ENCODE measurements at places on chromosomes 5 and 9.

GRCh38 chr5:113682497-113683136 lies 169.1 kb downstream of the YTHDC2 start:
- DNase-seq = no peak

- no peak for DNase-seq
Observed at GRCh38 chr5:121731377-121731776, 120.3 kb upstream of the FTMT start.

DNA sequence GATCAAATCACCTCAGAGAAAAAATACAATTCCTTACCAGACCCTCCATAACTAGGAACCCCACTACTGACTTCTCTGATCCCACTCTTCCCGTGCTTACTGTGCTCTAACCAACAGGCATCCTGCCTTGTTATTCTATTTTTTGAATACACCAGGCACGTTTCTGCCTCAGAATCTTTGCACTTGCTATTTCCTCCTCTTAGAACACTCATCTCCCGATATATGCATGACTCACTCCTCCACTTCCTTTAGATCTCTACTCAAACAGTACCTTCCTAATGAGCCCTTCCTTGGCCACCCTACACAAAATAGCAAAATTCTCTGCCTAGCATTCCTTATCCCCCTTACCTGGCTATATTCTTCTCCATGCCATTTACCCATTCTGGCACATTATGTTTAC lies 43.9 kb downstream of the MAPKAP1 start:
- DNase-seq = no peak

- DNase-seq = no peak
Observed at GRCh38 chr5:39148983-39149534, 70.3 kb downstream of the FYB1 start.

DNA sequence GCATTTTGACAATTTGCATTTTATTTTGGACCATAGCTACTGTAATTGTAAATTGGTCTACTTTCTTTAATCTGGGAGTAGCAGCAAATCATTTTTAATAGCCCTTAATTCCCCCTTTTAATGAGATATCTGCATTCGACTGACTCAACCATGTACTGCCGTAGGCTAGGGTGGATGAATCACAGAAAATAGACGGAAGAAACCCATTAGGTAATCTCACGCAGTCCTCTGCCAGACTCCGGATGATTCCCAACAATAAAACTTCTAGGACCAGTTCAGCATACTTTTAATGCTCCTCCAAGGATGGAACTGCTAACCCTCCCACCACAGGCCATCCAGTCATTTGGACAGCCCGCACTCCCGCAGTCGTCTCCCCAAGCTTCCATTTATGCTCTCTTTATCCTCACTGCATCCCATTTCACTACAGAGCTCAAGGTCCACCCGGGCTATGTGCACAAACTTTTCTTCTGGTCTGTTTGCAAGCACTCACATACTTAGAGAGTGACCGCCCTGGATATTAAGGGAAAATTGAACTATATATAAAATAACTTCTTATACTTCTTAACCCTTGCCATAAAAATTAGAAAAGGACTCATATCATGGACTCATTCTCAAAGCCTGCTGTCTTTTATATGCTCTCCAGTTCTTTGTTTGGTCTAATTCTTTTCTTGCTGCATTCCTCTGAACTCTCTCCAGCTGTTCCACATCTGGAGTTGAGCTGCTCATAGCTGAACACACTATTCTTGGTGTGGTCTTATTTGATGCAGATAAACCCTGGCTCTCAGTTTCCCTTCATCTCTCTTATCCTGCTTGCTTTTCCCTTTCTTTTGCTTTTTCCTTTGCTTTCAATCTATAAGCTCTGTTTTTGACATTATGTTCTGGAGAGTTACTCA lies 326.6 kb downstream of the ARL15 start:
- DNase-seq = no peak

GRCh38 chr9:4327504-4328191 lies 27.8 kb upstream of the GLIS3 start:
- DNase-seq = no peak

GRCh38 chr9:88753691-88754367 lies 218.9 kb downstream of the NXNL2 start:
- no peak for DNase-seq

DNA sequence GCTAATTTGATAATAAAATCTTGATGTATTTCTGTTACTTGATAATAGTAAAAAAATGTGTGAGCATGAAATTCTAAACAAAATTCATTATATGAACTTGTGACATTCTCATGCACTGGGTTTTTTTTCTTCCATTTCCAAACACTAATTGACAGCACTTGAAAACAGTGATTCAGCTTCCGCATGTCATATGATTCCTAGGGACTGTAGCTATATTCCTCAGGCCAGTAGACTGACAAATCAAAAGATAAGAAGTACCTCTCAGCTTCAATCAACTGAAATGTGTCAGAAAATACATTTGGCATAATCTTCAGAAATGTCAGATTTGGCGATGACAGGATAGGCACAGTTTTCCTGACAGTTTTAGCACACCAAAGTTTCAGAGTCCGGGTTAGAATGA lies 52.5 kb downstream of the EFNA5 start:
- no peak for DNase-seq

DNA sequence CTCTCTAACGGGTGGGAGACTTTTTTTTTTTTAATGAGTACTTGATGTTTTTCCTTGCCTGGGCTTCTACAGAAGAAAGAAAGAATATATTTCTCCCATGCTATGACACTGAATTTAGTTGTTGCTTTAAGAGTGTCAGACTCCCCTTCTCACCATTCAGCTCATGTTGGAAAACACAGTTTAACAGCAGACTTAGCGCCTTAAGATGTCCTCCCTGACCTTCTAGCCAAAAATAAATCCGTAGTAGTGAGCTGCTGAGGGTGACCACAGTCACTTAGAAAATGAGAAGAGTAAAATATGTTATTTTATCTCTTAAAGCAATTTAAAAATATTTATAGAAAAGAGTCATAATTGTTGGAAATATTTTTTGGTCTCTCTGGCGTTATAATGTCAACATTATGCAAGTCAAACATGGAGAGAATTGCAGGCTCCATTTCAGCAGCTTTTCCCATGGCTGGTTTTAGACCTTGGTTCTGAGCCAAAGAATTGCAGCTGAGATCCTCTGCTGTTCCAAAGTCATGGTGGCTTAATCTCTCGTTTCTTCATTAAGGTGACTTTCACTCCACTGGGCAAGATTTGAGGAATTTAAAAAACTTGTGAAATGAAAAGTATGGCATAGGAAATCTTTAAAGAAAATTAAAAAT lies 143.5 kb downstream of the GHR start:
- DNase-seq = no peak

DNA sequence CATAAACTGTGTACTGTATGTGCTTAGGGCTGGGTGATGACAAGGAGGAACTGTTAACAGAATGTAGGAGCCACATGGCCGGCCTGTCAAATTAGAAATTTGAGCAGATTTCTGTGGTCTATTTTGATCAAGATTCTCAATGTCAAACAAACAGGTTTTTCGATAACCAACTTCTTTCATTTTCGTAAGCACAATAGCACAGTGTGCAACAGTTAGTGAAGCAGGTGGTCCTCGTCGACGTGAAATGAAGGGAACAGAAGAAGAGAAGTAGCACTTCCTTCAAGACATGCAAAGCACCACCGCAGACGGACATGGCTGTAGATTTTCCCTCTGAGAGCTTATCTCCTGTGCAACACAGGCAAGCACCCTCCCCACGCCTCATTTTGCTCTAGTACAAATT lies 252.1 kb downstream of the CRB2 start:
- no peak for DNase-seq

- no peak for DNase-seq
Observed at GRCh38 chr9:130626249-130626996, 38.0 kb upstream of the PRDM12 start.

DNA sequence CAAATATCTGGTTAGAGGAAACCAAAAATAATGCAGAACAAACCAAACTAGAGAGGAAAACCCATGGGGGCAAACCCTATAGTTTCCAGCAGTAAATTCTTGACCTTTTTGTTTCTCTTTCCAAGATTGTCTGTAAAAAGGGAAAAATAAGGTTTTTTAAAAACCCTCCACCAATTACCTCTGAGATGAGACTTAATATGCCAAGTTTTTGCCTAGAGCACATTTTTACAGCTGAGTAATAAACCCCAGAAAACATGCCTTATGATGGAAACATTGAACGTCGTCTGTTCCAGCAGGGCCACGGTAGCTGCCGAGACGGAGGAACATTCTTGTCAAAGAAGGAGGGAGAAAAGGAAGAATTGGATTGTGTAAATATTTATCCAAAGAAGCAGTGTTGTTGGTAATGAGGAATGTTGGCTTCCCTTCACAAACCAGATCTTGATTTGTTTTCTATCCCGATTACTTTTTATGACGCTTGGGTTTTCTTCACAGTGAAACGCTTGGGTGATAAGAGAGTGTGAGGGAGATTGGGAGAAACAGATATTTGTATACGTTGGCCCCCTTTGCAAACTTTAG lies 17.3 kb upstream of the MSX2 start:
- no peak for DNase-seq

DNA sequence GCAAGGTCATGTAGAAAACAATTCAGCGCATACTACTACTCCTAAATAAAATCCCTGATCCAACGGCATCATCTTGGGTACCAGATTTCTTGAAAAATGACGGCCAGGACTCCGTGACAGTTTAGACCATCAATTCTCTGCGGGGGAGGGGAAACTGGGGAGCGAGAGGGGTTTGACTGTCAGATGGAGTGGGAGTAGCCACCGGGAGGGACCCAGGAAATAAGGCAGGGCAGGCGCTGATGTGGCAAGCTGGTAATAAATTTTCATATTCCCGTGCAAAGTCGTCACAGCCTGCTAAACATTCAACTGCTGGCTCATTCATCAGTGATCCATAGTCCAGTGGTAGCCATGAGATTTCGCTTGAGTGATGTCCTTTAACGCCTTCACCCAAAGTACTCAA lies 457 bp upstream of the CDH18 start:
- no peak for DNase-seq

- no peak for DNase-seq
Observed at GRCh38 chr5:107286447-107287098, 384.2 kb downstream of the EFNA5 start.

DNA sequence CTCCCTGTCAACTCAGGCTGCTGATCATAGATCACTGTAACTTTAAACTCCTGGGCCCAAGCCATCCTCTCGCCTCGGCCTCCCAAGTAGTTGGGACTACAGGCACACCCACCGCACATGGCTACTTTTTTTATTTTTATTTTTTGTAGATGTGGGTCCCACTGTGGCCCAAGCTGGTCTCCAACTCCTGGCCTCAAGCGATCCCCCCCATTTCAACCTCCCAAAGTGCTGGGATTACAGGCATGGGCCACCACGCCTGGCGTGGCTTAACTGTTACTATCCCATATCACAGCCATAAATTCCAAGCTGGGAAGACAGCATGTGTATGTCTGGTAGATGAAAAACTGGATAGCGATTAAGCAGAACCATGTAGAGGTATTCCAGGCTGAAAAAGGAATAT lies 1.0 kb downstream of the HDAC3 start:
- DNase-seq = no peak

DNA sequence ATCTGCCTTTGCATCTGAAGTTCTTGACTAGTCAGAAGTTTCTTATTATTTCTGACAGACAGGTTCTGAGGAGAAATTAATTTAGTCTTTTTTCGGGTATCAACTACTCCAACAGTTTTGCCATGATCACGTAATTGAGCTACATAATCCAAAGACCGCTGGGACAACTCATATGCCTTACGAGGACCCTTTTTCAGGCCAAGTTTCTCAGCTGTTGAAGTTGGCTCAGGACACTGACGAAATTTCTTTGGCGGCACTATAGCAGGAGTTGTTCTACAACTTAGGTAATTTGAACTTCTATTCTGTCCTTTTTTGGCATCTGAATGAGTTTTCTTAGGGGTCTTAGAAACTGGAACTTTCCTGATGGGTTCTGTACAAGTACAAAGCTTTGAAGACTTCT lies 27.2 kb downstream of the SETX start:
- DNase-seq = no peak

GRCh38 chr5:157823655-157824054 lies 35.3 kb downstream of the CLINT1 start:
- no peak for DNase-seq

GRCh38 chr5:156913719-156914370 lies 49.2 kb downstream of the TIMD4 start:
- no peak for DNase-seq

DNA sequence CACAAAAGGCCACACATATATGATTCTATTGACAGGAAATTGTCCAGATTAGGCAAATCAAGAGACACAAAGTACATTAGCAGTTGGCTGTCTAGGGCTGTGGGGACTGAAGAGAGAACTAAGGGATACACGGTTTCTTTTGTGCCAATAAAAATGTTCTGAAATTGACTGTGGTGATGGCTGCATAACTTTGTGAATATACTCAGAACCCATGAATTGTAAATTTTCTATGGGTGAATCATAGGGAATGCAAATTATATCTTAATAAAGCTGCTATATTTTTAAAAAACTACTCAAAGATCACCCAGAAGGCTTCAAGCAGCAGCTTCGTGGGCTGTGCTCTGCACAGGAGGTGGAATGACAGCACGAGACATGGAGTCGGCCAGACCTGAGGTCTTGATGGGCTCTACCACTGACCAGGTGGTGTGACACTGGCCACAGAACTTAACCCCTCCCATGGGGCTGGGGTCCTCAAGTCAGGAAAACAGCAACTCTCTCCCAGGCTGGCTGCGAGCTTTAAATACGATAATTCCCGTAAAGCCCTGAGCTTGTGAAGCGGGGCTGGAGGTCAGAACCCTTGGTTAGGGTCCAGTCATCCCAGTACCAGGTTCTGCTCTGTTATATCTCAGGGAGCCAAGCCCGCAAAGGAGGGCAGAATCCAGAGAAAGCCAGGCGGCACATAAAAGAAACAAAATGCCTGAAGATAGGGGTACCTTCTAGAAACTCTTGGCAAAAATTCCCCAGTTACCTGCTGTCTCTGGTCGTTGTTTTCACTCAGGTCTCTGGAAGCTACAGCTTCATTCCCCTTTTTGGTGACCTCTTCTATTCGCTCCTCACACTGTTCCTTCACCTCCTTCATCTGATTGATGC lies 59.1 kb downstream of the GOLM1 start:
- DNase-seq = no peak

- DNase-seq = no peak
Observed at GRCh38 chr9:86828631-86829030, 118.7 kb downstream of the GAS1 start.

DNA sequence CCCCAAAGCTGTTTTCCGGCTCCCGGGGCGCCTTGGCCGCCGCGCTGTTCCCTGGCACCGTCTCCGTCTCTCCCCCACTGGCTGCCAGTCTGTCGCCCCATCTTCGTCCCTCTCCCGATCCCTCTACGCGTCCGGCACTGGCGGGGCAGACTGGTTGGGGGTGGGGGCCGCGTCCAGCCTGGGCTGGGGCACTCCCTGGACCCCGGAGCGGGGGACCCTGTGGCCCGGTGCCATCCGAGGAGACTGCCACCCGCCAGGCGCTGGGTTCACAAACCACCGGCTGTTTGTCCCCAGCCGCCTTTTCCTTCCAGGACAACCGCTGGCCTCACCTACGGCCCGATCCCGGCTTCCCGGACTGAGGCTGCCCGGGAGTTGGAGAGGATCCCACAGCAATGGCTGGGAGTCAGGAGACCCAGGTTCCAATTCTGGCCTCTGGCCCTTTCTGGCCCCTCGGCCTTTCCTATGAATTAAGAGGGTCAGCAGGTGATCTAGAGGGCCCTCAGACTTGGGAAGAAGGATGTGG lies 1.0 kb upstream of the FIBCD1 start:
- no peak for DNase-seq

All from nucleus accumbens (tissue), 56 donors.